ENCODE measurements at places on chromosomes 4 and X. TPM values are rescaled to one million over a fixed set of nuclear protein-coding genes. Genes with fewer than 3 reads are reported as not detected.

Gene NEUROG2
- not detected for total RNA-seq

Gene DGAT2L6
- total RNA-seq, result not detected

Gene TXK
- 0.64 TPM for total RNA-seq

GRCh38 chr4:25088093-25088952, 57.6 kb upstream of the LGI2 start:
- DNase-seq, result no peak

DNA sequence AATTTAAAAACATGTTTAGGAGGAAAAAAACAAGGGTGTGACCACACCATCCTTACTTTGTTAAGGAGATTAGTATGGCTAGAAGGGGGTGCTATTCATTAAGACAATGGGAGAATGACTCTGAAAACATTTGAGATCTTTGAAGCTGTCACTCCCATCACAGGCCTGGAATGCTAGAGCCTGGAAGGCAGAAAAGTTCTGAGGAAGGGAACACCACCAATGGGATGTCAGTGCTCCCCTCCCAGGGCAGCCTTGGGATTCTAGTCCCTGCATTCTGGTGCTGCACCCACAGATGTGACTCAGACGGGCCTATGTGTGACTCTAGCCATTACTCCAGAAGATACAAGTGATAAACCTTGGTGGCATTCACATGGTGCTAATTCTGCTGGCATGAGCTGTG, 162.2 kb upstream of the ANXA10 start:
- DNase-seq, result no peak

DNA sequence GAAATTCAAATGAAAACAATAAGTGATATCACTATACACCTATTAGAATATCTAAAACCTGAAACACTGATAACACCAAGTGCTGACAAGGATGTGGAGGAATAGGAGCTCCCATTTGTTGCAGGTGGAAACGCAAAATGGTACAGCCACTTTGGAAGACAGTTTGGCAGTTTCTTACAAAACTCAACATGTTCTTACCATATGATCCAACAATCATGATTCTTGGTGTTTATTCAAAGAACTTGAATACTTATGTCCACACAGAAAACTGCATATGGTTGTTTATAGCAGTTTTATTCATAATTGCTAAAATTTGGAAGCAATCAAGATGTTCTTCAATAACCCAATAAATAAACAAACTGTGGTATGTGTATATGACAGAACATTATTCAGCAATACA, 107.9 kb downstream of the FHDC1 start:
- no peak for DNase-seq
